ENCODE measurements at places on chromosomes 12 and 14.

GRCh38 chr12:107007411-107007810, 20.5 kb upstream of the MTERF2 start:
- no peak for DNase-seq

- no peak for DNase-seq
Observed at GRCh38 chr12:124679533-124680371, 112.3 kb upstream of the NCOR2 start.

GRCh38 chr14:69291396-69291795, 31.4 kb downstream of the GALNT16 start:
- DNase-seq = peak; percentile 14

DNA sequence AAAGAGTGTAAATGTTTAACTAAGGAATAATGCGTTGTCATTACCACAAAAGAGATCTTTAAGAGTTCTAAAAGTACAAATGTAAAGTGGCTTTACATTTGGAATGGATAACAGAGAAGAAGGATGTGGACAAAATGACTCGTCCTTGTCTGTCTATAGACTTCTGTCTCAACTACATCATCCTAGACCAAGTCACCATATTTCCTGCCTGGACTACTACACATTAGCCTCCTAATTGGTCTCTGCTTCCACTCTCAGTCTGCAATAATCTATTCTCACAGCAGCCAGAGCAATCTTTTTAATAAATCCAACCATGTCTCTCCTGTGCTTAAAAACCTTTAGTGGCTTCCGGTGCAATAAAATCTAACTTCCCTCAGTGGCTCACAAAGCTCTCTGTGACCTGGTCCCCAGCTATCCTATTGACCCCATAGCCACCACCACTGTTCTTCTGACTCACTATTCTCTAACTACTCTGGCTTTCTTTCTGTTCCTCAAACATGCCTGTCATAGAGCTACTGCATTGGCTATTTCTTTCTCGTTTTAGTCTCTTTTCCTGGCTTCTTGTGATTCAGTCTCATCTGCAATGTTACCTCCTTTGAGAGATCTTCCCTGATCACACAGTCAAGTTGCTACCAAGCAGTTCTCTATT, 91.1 kb downstream of the MYF5 start:
- no peak for DNase-seq

- DNase-seq = no peak
Observed at GRCh38 chr12:6961278-6961694, 9.2 kb downstream of the PHB2 start.

DNA sequence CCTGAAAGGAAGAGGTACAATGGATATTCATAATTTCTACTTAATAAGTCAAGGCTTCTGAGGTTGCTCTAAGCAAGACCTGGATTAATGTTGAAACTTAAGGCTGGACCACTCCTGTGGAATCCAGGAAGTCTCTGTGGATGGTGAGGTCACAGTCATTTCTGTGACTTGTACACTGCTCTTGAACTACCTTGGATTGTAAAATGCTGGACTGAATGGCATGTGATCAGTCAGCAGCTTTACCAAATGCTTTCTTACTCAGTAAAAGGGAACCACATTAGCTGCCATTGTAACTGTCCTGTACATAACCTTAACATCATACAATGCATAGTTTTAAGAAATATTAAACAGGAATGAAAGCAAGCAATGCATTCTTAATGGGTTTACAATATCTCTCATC, 182.9 kb downstream of the NOVA1 start:
- DNase-seq = no peak

GRCh38 chr12:69931569-69931968, 106.5 kb downstream of the MYRFL start:
- DNase-seq = no peak

- peak; percentile 87 for DNase-seq
Observed at GRCh38 chr14:99708449-99708848, 24.4 kb downstream of the CYP46A1 start.

- DNase-seq = no peak
Observed at GRCh38 chr12:65493913-65494245, 215.4 kb downstream of the MSRB3 start.

GRCh38 chr14:104344818-104345620, 206.6 kb downstream of the KIF26A start:
- no peak for DNase-seq

- no peak for DNase-seq
Observed at GRCh38 chr14:55131370-55132137, 2.5 kb downstream of the LGALS3 start.

GRCh38 chr12:41683513-41684240, 461.0 kb downstream of the GXYLT1 start:
- no peak for DNase-seq

DNA sequence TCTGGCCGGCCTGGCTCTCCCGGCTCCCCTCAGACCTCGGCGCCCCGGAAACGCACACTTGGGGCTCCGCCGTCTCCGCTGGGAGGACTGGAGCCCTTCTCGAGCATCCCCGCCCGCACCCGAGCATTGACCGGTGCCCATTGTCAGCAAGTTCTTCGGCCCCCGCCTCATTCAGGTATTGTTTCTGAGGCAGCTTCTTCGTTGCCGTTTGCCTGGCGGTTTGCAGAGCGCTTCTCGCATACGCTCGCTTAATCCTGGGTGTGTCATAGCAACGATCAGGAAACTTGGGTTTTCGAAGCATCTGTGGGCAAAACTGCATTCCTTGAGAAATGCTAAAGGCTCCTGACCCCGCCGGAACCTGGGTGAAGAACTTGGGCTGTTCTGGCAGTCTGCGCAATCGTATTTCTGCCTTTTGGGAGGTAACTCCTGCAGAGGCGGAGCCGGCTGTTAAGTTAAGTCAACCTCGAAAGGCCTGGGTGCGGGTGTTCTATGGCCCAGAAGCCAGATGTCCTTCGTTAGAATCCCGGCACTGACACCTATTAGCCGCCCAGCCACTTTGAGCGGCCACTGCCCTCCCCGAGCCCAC, 518 bp downstream of the GSKIP start:
- no peak for DNase-seq

DNA sequence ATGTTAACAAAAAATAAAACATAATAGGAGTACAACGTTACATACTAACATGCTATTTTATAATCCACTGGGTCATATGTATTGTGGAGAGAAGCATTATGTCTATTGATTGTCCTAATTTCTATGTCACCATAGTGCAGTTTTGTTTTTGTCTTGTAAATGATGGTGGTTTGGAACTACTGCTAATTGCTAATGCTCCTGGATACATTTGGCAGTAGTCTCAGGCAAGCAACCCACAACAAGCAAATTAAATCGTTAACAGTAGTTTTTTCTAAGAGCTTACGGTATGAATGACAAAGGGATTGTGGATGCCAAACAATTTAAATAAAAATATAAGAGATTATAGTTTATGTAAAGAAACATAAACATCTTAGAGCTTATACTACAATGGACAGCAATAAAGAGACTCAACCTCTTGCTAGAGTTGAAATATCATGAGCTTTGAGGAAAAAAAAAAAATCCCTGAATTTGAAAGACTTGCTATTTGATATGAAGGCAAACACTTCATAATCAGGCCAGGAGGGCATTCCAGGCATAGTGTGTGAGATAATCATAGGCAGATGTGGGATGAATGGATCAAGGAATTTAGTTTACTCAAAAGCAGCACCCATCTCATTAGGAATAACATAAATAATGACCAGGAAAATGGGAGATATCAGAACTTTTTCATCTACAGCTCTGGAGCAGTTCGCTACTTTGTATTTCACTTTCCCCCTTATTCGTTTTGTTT, 181.3 kb downstream of the CCDC59 start:
- DNase-seq = no peak

DNA sequence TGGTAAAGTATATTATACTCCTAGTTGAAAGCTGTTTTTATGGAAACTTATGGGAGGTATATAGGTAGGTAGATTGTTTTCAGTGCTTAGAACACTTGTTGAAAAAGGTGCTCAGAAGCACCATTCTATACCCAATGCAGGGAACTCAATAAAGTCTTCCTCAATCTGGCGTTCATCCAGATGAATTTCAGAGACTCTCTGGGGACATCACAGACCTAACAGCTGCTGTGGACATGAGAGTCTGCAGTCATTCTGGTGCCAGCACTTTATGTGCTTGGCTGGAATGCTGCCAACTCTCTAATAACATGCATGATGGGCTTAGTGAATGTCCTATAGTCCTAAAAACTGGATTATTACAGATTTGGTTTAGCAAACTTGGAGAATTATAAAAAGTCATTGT, 115.9 kb downstream of the NTN4 start:
- DNase-seq = no peak

- no peak for DNase-seq
Observed at GRCh38 chr12:98772818-98773217, 127.7 kb downstream of the APAF1 start.

- no peak for DNase-seq
Observed at GRCh38 chr12:131764738-131765137, 53.8 kb downstream of the SFSWAP start.

GRCh38 chr14:28731358-28731757, 35.2 kb upstream of the FOXG1 start:
- DNase-seq = no peak

- no peak for DNase-seq
Observed at GRCh38 chr12:54384591-54385041, at the start of gene ZNF385A. Gene ZNF385A (minus strand): TSS chr12:54384733. CDS start chr12:54384514, 219 bp downstream.

DNA sequence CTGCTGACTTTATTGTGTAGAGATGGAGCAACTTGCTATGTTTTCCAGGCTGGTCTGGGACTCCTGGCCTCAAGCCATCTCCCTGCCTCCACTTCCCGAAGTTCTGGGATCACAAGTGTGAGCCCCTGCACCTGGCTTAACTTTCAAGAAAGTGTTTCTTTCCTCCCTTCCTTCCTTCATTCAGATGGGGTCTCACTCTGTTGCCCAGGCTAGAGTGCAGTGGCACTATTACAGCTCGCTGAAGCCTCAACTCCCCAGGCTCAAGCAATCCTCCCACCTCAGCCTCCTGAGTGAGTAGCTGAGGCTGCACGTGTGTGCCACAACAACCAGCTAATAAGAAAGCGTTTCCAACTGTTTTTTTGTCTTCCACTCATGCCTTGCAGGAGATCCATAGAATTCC, 185.6 kb upstream of the AMIGO2 start:
- no peak for DNase-seq

DNA sequence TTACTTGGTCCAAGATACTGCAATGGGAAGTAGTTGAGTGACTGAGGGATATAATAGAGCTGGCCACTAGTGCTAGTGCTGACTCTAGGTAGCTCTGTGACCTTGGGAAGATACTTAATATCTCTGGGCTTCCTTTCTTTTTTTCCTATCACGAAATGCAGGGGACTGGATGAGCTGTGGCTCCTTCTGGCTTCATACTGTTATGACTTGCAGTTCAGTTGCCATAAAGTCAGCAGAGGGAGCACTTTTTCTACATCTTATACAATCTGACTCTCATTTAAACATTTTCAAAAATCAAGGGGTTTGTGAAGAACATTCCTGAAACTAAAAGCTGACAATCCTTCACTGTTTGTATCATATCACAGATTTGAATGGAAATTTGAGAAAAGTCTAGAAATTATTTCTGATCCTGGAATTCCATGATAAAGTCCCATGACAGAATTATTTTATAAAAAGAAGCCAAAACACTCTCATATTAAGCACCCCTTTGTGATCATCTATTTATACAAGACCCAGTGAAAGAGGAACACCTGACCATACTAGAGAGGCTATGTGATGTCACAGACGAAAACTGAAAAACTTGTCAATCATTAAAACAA, 5.3 kb downstream of the BHLHE41 start:
- DNase-seq = no peak

DNA sequence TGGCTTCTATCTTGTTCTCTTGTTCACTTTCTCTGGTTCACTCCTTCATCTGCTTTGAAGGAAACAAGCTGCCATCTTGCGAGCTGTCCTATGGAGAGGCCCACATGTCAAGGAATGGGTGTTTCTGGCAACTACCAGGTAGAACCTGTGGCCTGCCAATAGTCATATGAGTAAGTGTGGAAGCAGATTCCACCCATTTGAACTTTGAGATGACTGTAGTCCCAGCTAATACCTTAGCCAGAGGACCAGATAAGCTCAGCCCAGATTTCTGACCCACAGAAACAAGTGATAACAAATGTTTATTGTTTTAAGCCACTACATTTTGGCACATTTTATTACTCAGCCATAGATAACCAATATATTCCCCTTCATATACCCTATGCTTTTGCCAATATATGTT, 4.0 kb upstream of the SLC38A2 start:
- DNase-seq = no peak

GRCh38 chr12:65602610-65603295, 221.5 kb upstream of the HMGA2 start:
- no peak for DNase-seq

- DNase-seq = no peak
Observed at GRCh38 chr12:82124711-82125380, 233.3 kb downstream of the CCDC59 start.

- DNase-seq = no peak
Observed at GRCh38 chr12:104799458-104799857, 158.6 kb downstream of the SLC41A2 start.

- DNase-seq = no peak
Observed at GRCh38 chr12:19411234-19412204, 27.8 kb upstream of the AEBP2 start.

DNA sequence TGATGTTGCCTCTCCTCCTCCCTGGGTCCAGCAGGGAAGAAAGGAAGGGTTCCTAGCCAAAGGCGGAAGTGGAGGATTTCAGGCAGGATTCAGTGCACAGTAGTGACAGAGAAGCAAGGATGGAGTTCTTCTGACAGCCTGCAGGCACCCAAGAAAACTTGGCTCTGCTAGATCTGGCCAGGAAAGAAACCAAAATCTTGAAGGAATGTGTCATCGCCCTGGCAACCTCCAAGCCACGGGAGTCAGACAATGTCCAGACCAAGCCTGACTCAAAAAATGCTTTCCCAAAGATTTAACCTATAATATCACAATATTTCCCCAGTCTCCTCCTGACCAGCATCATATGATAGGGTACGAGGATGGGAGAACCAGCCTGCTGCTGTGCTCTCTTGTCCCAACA, 22.8 kb upstream of the DHRS4 start:
- no peak for DNase-seq

- no peak for DNase-seq
Observed at GRCh38 chr14:76727384-76727783, 33.9 kb upstream of the VASH1 start.

- DNase-seq = no peak
Observed at GRCh38 chr14:81062816-81063215, 107.4 kb downstream of the TSHR start.

DNA sequence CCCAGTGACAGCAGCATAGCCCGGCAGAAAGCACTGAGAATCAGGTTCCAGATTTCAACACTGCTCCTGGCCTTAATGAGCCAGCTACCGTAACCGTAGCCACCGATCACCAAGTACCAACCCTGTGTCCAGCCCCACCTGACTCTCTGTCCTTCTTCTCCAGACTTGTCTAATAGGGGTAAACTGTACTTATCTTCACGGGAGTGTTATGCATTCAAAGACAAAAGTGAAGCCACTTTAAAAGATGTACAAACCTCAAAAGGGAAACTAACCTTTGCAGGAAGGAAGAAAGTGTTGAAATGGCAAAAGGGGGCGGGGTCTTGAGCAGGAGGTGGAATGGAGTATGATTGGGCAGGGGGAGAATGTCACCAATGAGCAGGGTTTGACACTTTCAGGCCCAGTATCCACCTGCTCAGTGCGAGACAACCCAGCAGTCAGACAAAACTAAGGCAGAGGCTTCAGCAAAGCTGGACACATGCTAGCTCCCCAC, 226.1 kb downstream of the CHST11 start:
- DNase-seq = no peak

GRCh38 chr12:116130431-116130830, 147.1 kb downstream of the MED13L start:
- no peak for DNase-seq

GRCh38 chr12:25262389-25263074, 11.8 kb upstream of the KRAS start:
- no peak for DNase-seq

- no peak for DNase-seq
Observed at GRCh38 chr12:80293759-80294158, 150.3 kb upstream of the PTPRQ start.

GRCh38 chr14:44309331-44309730, 197.8 kb downstream of the FSCB start:
- DNase-seq = no peak

Data from vagina (tissue), 2 donors.